ENCODE measurements at places on chromosomes 3 and 15. TPM values are rescaled to one million over a fixed set of nuclear protein-coding genes. Genes with fewer than 3 reads are reported as not detected.

The DCLK3 gene
- not detected for total RNA-seq

The ACTC1 gene
- not detected for total RNA-seq

The ALG1L2 gene
- total RNA-seq = 1.0 TPM

The ACVR2B gene
- 20.8 TPM for total RNA-seq

The ANKRD34C gene
- not detected for total RNA-seq

The CPOX gene
- total RNA-seq = 25.0 TPM

The LSAMP gene
- not detected for total RNA-seq

GRCh38 chr15:75749820-75750219, 37.2 kb upstream of the CSPG4 start:
- no peak overlapping the region for H3K27ac ChIP-seq
- H3K4me3 ChIP-seq = no peak overlapping the region
- H3K4me1 ChIP-seq = no peaks in the 10 kb centered on the region
- H3K36me3 ChIP-seq = no peaks in the 10 kb centered on the region

DNA sequence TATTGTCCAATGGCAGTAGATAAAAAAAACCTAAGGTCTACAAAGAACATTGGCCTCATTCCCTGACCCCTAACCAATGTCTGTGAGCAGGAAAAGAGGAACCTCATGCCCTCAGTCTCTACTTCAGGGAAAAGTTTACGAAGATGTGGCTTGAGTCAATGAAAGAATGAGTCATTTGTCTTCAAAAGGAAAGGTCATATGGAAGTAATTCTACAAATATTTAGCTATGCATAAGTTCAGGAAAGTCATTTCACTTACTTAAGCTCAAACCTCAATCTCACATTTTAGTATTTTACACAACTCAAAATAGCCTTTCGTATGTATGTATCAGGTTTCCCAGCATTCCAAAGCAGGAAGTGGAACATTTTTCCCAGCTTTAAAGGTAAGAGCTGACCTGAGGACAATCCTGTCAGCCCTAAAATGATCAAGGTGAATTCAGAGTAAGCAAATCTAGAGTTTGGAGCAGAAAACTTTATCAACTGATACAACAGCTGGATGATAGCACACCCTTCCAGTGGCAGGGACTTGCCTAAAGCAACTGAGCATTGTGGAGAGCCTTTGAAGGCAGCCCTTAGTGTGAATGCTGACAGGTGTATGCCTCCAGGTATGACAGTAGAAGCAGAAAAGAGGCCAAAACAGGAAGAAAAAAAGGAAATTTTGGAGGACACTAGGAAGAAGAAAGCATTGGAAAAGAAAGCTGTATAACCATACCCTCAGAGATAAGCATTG, 53.9 kb upstream of the ACKR4 start:
- DNase-seq = no peak
- peak overlapping the region; percentile 33 for H3K27ac ChIP-seq
- H3K27me3 ChIP-seq = no peaks in the 10 kb centered on the region
- peaks cover 11% of the 10 kb centered on the region for H3K4me1 ChIP-seq

- no peaks in the 10 kb centered on the region for H3K36me3 ChIP-seq
- DNase-seq = no peak
- no peaks in the 10 kb centered on the region for H3K27me3 ChIP-seq
- peaks cover 8% of the 10 kb centered on the region for H3K4me1 ChIP-seq
- H3K4me3 ChIP-seq = no peak overlapping the region
- no peak overlapping the region for H3K27ac ChIP-seq
These were observed 209.0 kb downstream of the LRRN1 start for GRCh38 chr3:4008205-4008604.

- H3K4me3 ChIP-seq = no peak overlapping the region
- no peaks in the 10 kb centered on the region for H3K36me3 ChIP-seq
- H3K27me3 ChIP-seq = no peaks in the 10 kb centered on the region
- H3K4me1 ChIP-seq = peaks cover 10% of the 10 kb centered on the region
- DNase-seq = no peak
- H3K27ac ChIP-seq = no peak overlapping the region
These were observed 87.9 kb downstream of the ITPR1 start for GRCh38 chr3:4581124-4581424.

DNA sequence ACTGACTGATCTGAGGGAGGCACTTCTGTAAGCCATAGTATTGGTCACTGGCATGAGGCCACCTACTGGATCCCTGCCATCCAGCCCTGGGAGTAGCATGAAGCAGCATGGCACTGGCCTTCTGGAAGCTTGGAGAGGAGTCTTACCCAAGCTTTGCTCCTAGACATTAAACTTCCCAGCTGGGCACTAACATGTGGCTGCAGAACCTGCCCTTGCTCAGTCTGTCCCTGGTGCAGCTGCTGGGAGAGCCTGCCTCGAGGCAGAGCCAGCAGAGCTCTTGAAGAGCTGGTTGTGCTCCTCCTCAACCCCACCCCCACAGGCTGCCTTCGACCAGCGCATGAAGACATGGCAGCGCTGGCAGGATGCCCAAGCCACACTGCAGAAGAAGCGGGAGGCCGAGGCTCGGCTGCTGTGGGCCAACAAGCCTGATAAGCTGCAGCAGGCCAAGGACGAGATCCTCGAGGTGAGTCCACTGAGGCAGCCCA, 17.1 kb upstream of the SNX22 start:
- H3K4me1 ChIP-seq = no peaks in the 10 kb centered on the region
- no peak overlapping the region for H3K4me3 ChIP-seq
- H3K27ac ChIP-seq = no peak overlapping the region
- no peaks in the 10 kb centered on the region for H3K27me3 ChIP-seq

- H3K27me3 ChIP-seq = no peaks in the 10 kb centered on the region
- no peaks in the 10 kb centered on the region for H3K4me1 ChIP-seq
- DNase-seq = no peak
- H3K4me3 ChIP-seq = no peak overlapping the region
- no peak overlapping the region for H3K27ac ChIP-seq
These were observed 16.0 kb downstream of the RMDN3 start for GRCh38 chr15:40739047-40739446.

- no peaks in the 10 kb centered on the region for H3K36me3 ChIP-seq
- H3K27ac ChIP-seq = no peak overlapping the region
- peaks cover 20% of the 10 kb centered on the region for H3K4me1 ChIP-seq
- no peaks in the 10 kb centered on the region for H3K27me3 ChIP-seq
- H3K4me3 ChIP-seq = no peak overlapping the region
- DNase-seq = no peak
These were observed 98.3 kb downstream of the CMSS1 start for GRCh38 chr3:99915906-99916432.

- no peak overlapping the region for H3K4me3 ChIP-seq
- H3K36me3 ChIP-seq = no peaks in the 10 kb centered on the region
- H3K27ac ChIP-seq = no peak overlapping the region
- no peaks in the 10 kb centered on the region for H3K4me1 ChIP-seq
- no peaks in the 10 kb centered on the region for H3K27me3 ChIP-seq
These were observed 67.0 kb downstream of the PPCDC start for GRCh38 chr15:75090388-75090734.

- DNase-seq = no peak
- H3K4me3 ChIP-seq = peak overlapping the region; percentile 95
- H3K36me3 ChIP-seq = peaks cover 2% of the 10 kb centered on the region
- H3K4me1 ChIP-seq = peaks cover 31% of the 10 kb centered on the region
- peak overlapping the region; percentile 99 for H3K27ac ChIP-seq
- H3K27me3 ChIP-seq = no peaks in the 10 kb centered on the region
These were observed 1.2 kb downstream of the MKRN3 start for GRCh38 chr15:23566651-23567050.

DNA sequence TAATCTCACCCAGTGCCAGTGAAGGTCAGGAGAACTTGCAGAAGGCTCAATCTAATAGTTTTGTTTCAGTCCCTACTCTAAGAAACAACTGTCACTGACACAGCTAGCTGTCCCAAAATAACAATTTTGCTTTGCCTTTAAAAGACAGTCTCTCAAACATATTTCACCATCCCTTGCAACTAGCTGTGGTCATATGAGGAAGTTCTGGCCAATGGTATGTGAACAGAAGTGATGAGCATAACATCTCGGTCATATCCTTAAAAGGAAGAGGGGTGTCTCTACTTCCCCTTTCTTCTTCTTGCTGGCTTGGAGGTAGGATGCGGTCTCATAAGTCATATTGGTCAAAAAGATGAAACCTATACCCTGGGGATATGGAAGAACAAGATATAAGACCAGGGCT, 198.1 kb downstream of the NEK10 start:
- H3K4me3 ChIP-seq = no peak overlapping the region
- no peaks in the 10 kb centered on the region for H3K27me3 ChIP-seq
- DNase-seq = no peak
- H3K4me1 ChIP-seq = no peaks in the 10 kb centered on the region
- no peaks in the 10 kb centered on the region for H3K36me3 ChIP-seq
- no peak overlapping the region for H3K27ac ChIP-seq

DNA sequence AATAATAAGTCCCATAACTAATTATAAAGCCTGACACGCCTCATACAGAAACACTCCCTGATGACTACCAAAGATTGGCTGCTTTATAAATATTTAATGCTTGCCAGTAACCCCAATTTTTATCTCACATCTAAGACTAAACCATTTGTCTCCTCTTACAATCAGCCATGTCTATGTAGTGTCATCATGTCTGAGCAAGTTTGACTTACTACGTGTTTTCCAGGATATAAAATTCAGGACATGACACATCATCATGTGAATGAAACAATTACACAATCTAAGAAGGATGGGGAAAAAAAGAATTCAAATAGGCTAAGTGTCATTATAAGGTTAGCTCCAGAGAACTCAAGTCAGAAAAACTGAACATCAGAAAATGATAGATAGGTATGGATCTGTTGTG, 208.7 kb downstream of the MECOM start:
- DNase-seq = no peak
- H3K4me3 ChIP-seq = no peak overlapping the region
- no peaks in the 10 kb centered on the region for H3K36me3 ChIP-seq
- H3K4me1 ChIP-seq = peaks cover 11% of the 10 kb centered on the region

- H3K36me3 ChIP-seq = no peaks in the 10 kb centered on the region
- H3K4me1 ChIP-seq = no peaks in the 10 kb centered on the region
- H3K27ac ChIP-seq = no peak overlapping the region
- no peak for DNase-seq
These were observed 16.6 kb downstream of the GP9 start for GRCh38 chr3:129077222-129077621.

DNA sequence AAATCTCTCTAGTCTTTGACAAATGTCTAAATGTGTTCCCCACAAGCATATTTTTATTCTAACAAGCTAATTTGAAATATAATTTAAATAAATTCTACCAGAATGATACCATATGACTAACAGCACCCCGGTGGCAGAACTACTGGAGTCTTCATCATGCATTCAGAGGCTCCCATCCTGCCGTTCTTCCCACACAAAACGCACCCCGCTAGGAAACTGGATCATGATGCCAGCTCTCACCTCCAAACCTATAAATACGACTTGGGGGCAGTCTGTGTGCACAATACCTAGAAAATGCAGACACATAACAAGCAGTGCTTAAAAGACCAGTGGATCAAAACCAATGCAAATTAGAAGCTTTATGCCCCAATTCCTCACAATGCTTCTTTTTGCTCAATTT, 8.5 kb downstream of the HOMER2 start:
- H3K4me3 ChIP-seq = no peak overlapping the region
- no peaks in the 10 kb centered on the region for H3K36me3 ChIP-seq
- H3K27ac ChIP-seq = no peak overlapping the region
- H3K4me1 ChIP-seq = no peaks in the 10 kb centered on the region
- no peak for DNase-seq

DNA sequence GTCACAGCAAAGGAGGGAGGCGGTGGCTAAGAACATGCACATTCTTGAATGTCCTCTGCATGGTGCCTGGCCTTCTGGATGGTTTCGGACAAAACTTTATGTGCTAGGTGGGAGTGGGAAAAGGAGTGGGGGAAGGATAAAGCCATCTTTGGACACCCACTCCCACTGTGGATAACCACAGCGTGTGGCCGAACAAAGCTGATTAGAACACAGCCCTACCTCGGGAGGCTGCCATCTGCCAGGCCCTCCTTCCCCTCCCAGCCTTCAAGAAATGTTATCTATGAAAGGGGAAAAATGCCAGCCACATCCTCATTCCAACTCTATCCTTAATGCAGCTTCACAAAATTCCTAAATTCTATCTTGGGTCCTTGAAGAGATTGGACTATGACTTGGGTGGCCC, 18.8 kb downstream of the AMOTL2 start:
- DNase-seq = no peak
- no peak overlapping the region for H3K4me3 ChIP-seq
- peaks cover 100% of the 10 kb centered on the region for H3K4me1 ChIP-seq
- H3K27ac ChIP-seq = peak overlapping the region; percentile 65
- peaks cover 17% of the 10 kb centered on the region for H3K36me3 ChIP-seq

GRCh38 chr3:152345233-152345632, 76.5 kb downstream of the MBNL1 start:
- no peak overlapping the region for H3K4me3 ChIP-seq
- no peak for DNase-seq
- H3K27me3 ChIP-seq = no peaks in the 10 kb centered on the region
- H3K27ac ChIP-seq = no peak overlapping the region
- peaks cover 12% of the 10 kb centered on the region for H3K4me1 ChIP-seq

DNA sequence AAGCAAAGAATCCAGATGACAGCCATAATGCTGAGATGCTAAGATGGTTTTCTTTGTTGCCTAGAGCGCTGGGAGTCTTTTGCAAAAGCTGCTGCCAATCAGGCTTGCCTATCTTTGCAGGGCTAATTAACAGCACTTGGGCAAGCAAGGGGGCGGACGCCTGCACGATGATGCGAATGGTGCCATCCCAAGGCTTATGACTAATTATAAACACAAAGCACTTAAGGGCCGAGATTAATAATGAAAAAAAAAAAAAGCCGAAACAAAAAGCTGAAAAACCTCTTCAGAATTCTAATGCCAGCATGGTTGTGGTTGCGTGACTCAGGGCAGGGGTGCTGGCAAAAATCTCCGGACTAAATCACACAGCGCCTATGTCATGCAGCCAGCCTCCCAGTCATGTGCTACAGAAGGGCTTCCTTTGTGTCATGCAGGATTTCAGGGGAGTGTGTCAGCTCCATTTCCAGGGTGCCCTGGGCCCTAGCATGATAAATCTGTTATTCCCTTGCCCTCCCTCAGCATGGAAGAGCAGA, 185.0 kb upstream of the ANKRD28 start:
- no peak overlapping the region for H3K27ac ChIP-seq
- H3K4me1 ChIP-seq = no peaks in the 10 kb centered on the region
- no peak overlapping the region for H3K4me3 ChIP-seq
- no peaks in the 10 kb centered on the region for H3K36me3 ChIP-seq

GRCh38 chr3:117131259-117131658, 421.7 kb downstream of the TUSC7 start:
- no peaks in the 10 kb centered on the region for H3K36me3 ChIP-seq
- no peak for DNase-seq
- H3K4me3 ChIP-seq = no peak overlapping the region
- no peaks in the 10 kb centered on the region for H3K4me1 ChIP-seq

DNA sequence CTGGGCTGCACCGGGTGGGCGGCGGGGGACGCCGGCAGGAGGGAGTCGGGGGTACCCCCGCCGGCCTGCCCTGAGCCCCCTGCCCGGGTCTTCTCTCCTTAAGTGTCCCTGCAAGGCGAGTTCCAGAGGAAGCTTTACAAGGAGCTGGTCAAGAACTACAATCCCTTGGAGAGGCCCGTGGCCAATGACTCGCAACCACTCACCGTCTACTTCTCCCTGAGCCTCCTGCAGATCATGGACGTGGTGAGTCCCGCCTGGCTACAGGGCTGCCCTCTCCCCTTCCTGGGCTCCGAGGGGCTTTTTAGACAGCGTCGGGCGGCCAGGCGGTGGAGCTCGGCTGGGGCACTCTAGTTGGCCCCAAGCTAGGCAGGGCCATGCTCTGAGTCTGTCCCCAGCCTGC, 480 bp downstream of the CHRNA7 start:
- H3K4me1 ChIP-seq = peaks cover 11% of the 10 kb centered on the region
- peak overlapping the region; percentile 42 for H3K4me3 ChIP-seq
- no peak overlapping the region for H3K27ac ChIP-seq
- peaks cover 7% of the 10 kb centered on the region for H3K27me3 ChIP-seq
- no peak for DNase-seq
- no peaks in the 10 kb centered on the region for H3K36me3 ChIP-seq
